Motor neuron (in vitro differentiated cells): ENCODE measurements at places on chromosomes 2 and 18. TPM values are rescaled to one million over a fixed set of nuclear protein-coding genes. Genes with fewer than 3 reads are reported as not detected.

DNA sequence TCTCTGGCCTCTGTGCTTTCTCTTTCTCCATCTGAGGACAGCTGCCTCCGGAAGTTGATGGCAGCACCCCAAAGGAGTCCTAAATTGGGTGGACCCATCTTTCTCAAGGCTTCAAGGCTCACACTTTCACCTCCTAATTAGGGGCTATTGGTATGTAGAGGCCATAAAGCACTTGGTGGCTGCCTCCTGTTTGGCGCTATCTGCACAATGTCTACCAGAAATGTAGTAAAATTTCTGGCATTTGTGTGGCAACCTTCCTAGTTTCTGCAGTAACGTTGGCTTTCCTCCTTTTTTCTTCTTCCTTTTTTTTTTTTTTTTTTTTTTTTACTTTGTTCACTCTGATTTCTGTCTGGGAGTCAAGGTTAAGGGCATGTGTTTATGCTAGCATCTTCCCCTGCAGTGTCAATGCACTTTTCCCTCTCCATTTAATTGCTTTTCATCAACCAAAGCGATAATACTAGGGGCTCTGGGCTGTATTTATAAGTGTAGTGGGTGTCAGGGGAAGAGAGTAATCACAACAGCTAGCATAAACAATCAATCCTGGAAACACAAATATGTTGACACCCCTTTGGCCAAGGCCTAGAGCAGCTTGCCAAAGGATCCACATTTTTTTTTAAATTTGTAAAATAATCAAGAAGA lies 86.0 kb downstream of the TACR1 start:
- no peak for ATAC-seq

The UGT1A5 gene
- total RNA-seq: 0.09 TPM in 1 of 2 replicates, not detected in the other

DNA sequence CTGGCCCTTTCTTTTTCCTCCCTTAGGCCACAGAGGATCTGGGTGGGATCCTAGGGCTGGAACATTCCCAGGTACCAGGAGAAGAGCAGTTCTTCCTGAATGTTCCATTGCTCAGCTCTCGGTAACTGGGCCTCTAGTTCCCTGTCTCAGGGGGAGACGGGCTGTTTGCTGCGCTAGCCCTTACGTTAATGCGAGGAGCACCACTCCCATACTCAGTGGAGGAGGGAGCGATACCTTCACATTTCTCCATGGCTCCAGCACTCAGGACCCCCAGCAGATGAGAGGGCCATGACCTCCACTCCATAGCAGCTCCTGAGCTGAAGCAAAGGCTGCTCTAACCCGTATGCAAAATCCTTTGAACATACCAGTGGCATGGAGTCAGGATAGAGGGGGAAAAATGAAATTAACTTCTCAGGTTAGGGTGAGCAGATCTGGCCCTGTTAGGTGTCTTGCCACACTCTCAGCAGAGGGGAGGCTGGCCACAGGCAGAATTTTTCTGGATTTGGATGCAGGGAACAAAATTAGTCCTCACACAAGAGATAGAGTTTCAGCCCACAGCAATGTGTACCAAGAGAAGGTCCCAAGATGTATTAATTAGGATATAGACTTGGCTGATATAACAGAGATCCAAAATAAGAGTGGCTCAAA lies 206.7 kb downstream of the ZFP36L2 start:
- ATAC-seq: no peak

DNA sequence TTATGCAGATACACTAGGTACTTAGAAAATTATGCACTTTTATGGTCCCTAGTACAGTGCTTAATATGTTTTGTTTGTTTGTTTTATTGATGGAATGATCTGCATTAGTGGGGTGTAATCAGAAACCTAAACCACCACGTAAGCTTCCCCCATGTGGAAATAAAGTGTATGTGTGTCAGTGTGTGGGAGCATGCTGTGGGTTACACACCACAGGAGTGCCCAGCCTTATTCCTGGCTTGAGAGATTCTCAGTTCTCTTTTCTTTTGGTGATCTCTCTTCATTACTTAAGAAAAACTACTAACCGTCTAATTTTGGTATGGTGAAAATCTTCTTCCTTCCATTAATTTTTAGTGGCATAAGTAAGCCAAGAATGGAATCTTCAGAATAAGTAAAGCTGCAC lies 398.6 kb downstream of the DCDC2C start:
- ATAC-seq: no peak

The TLX2 gene
- total RNA-seq: 1.0 and 3.2 TPM in 2 replicates

The PDE1A gene
- 16.2 and 17.6 TPM in 2 replicates for total RNA-seq

DNA sequence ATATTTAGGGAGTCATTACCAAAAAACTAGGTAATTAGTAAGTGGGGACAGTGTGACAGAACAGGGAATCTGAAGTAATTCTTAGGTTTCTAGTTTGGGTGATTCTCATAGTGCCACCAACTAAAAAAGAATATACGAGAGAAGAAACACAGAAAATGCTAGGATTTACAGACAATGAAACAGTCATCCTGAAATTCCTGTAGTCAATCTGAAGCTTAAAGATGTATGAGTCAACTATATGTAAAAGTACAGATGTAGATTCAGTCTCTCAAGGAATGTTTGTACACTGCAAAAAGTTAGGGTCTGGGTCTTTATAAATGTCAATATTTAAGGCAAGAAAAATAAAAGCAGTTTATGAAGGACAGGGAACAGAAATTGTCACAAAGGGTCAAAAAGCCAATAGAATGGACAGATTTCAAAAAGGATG lies 107.0 kb downstream of the STRN start:
- no peak for ATAC-seq

DNA sequence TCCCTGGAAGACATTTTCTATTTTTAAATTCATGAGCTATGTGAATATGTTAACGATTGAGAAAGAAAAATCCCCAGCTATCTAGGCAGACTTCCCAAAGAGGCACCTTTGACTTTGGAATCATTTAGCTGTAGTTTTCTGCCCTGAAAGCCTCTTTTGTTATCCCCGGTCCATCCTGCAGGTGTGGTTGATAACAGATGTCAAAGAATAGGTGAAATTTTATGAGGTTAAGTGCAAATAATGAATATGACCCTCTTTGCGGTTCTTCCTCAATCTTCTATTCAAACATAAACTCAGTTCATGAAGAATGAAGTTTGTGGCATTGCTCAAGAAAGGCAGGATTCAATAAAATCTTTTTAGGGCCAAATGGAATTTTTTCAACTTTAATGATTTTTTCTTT lies 51.6 kb upstream of the ATP8B1 start:
- ATAC-seq: no peak

The ANKRD30B gene
- total RNA-seq: not detected in 2 replicates

The FSIP2 gene
- total RNA-seq: 13.0 and 14.7 TPM in 2 replicates

DNA sequence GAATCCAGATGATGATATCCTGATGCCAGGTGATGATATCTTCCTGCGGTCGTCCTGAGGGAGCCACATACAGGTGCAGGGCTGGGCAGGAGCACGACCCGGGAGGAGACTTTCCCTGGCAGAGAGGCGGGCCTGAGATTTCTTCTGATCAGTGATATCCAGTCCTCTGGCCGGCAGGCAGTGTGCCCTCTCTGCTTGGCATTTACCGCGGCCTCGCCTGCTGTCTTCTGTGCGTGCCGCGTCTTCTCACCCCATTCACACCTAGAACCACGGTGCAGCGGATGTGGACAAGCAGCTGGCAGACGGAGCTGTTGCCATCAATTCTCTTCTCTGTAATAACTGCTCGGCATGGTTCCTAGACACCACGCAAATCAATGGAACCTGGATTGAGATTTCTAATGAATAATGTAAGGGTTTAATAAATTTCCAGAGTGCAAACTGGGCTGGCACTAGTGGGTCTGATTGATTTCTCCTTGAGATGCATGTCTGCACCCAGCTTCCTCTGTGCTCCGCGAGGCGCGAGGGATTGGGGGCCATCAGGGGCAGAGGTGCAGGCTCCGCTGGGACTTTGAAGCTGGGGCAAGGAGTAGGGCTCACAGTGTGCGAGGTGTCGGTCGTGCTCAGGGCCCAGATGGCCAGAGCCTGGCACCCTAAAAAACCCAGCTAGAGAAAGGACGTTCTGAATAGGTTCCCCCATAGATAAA lies 208.9 kb upstream of the HDAC4 start:
- peak; percentile 26 for ATAC-seq

- no peak for ATAC-seq
Measured at GRCh38 chr2:215839816-215840215, 173.5 kb downstream of the MREG start.
